ENCODE measurements at places on chromosomes 5 and 9.

DNA sequence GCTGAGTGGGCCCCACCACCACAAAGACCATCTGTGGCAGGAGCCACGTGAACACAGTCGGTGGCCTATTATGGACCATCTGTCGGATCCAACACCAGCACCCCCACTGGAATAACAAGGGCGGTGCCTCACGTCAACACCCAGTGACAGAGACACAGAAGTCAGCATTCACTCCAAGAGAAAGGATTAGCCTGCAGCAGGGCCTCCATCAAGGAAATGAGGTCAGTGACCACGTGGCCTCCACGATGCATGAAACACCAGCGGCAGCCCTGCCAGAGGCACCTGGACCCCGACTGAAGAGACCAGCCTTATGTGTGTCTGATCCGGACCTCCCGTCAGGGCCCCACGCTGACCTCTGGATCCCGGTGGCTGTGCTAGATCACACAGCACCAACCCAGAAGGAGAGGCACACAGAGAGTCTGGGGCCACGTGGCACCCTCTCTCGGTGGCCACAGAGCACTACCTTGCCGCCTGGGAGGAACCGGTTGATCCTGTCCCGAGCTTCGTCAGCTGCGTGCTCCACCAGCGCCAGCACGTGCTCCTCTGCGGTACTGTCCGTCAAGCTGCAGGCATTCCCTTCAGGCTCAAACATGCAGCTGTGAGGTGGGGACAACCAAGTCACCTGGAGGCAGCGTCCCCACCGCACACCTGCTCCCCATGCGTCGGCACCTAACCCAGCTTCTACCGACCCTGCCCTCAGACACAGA is 9.0 kb downstream of the BRD9 start:
- no peak for DNase-seq

DNA sequence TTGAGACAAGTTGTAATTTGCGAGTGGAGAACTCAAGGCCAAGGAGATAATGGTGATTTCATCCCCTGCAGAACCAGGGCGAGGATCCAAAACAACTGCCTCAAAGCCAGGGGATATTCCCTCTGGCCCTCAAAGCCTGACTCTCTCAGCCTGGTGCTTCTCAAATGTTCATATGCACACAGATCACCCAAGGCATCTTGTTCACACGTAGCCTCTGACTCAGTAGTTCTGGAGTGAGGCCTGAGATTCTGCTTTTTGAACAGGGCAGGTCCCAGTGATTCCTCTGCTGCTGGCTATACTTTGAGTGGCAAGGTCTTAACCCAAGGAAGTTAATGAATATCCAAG is 30.2 kb upstream of the WWC1 start:
- no peak for DNase-seq

- DNase-seq, result no peak
Measured at GRCh38 chr9:9961487-9961886, 651.3 kb downstream of the PTPRD start.

DNA sequence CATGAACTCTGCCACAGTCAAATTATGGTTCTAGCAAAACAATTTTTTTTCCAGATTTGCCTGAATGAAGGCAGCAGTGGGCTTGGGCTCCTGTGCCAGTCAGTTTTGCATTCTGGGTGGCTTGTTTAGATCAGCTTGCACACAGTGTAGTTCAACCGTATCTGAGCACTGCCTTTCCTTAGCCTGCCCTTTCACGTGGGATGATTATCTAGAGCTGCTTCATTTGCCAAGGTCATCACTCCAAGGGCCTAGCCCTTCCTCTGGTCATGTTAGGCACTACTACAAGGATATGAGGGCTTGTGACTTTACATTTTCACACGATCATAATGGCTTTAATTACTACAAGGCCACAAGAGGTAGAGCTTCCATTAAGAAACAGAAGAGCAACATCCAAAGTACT is 150.6 kb upstream of the EFNA5 start:
- no peak for DNase-seq
